ENCODE measurements at places on chromosomes 7 and 10.

DNA sequence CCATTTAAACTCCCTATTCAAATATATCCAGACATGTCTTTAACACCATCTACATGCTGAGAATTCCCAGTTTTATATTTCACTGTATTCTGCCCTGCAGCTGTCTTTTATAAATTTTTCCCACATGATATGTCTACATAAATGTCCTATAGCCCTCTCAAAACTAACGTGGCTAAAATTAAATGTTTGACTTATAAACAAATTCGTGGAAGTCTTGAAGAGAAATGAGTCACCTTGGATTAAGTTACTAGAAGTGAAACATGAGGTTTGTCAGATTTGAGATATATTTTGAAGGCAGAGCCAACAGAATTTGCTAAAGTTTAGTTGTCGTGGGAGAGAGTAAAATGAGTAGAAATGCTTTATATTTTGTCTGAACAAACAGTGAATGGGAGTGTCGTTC lies 386.9 kb upstream of the CNTNAP2 start:
- no peak for DNase-seq

- no peak for DNase-seq
Measured at GRCh38 chr7:144398911-144399310, 4.6 kb downstream of the NOBOX start.

GRCh38 chr7:38796626-38797501 lies 112.1 kb downstream of the VPS41 start:
- peak; percentile 58 for DNase-seq

- DNase-seq = no peak
Measured at GRCh38 chr7:14936554-14936953, 34.0 kb upstream of the DGKB start.

DNA sequence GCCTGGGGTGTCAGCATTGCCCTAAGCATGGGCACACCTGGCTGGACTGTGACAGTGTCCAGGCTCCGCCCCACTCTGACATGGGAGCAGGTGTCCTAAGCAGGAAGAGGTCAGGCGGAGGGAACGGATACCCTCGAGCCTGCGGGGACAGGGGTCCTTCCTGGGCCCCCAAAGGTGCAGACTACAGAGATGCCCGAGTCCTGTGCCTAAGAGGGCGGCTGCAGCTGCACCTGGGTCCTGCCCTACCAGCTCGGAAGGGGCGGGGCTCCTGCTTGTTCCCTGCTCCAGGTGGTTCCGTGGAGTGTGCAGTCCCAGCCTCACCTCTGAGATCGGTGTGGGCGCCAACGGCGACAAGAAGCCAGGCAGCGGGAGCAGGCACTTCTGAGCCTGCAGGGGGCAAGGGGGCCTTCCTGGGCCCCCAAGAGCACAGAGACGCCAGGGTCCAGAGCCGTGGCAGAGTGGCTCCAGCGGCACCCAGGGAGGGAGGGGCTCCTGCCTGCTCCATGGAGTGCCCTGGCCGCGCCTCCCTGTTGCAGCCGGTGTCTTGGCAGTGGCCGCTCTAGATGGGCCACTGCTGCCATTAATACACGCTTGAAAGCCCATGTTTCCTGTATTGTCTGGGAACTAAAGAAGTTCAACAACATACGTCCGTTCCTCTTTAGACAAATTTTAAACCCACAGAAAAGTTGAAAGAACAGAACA lies 64.5 kb upstream of the CACNA2D1 start:
- no peak for DNase-seq

GRCh38 chr7:80940539-80941207 lies 21.8 kb upstream of the SEMA3C start:
- no peak for DNase-seq

DNA sequence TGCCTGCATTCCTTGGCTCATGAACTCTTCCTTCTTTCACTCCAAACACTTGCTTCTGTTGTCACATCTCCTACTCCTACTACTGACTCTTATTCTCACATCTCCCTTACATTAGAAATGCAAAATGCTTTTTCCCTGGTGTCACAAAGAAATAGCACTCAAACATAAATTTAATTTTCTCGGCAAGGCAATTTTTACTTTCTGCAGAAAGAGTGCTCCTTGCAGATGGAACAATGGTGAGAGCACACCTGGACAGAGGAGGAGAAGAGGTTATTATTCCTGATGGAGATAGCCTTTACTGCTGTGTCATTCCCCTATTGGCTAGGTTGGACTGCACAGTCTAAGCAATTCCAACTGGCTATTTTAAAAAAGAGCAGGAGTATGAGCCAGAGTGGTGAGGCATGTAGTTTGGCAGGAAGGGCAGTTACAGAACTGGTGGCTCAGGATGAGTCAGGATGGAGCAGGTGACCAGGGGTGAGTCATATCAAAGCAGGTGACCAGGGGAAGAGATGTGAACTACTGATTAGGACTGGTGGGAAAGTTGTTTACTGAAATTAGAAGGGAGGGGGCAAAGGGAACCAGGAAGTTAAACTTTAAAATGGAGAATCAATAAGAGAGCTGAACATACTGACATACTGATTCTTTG lies 52.9 kb downstream of the CYP2C9 start:
- DNase-seq = peak; percentile 54

- DNase-seq = no peak
Measured at GRCh38 chr7:137943132-137943551, 58.7 kb downstream of the CREB3L2 start.

GRCh38 chr10:68938117-68938516 lies 17.9 kb upstream of the DDX21 start:
- DNase-seq = no peak

DNA sequence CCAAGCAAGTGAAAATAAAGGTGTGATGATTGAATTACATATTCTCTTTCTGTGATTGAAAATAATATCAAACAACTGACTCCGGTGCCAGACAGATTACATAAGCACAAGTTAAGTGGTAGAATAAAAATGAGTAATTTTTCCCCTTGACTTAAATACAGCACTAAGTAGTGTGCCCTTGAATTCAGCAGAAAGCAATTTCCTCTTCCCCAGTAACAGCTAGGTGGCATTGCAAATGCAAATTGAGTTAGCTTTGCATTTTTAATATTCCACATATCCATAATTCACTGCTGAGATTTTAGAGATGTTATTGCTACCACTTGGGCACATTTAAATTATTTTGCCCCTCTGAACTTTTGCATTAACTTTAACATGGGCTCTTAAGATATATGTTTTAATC lies 89.8 kb upstream of the NPVF start:
- DNase-seq = no peak

DNA sequence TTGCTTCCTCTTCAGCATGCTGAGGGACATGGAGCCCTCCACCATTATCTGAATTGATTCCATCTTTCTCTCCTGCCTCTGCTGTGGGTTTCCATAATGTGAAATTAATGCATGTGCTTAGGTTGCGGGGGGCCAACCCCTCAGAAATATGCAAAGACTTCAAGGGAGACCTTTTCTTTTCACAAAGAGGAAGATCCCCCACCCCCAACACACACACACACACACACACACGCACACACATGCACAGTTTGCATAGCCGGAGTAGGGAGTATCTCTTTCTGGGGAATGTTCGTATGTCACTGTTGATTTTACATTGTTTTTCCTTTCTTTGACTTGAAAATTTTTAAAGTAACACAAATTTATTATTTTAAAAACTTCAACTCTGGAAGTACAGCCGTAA lies 193.5 kb downstream of the MGMT start:
- DNase-seq = no peak

GRCh38 chr10:112811741-112812551 lies 138.1 kb upstream of the TCF7L2 start:
- peak; percentile 87 for DNase-seq

DNA sequence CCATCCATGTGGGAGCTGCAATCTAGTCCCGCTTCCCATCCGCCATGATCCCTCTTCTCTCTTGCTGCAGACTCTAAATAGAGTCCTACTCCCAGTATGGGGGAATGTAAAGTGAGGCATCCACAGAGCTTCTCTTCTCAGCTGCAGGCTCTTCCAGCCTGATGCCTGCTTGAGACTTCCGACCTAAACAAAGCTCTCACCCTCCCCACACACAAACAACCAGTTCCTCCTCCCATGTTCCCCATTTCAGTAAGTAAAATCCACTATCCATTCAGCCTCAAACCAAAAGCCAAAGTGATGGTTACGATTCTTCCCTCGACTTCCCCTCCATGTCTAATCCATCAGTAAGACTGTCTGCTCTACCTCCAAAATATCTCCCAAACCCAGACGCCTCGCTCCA lies 108.2 kb upstream of the NFE2L3 start:
- DNase-seq = no peak

DNA sequence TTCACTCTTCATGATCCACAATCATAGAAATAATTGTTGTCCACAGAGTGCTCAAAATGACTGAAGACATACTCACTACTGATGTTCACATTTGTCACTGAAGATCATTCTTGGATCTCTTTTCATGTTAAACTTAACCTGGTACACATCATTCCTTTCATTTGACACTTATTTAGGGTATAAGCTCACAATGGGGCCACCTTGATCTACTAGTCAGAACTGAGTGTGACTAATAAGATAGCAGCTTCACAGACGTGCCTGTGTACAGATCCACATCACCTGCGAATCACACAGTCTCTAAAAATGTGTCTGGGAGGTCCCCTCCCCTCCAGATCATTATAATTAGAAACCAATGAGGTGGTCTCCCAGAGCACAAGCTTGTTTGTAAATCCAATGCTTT lies 21.8 kb downstream of the GAD2 start:
- DNase-seq = no peak

GRCh38 chr10:47353351-47353750 lies 5.2 kb downstream of the RBP3 start:
- DNase-seq = no peak

GRCh38 chr7:2523461-2523936 lies 3.9 kb downstream of the LFNG start:
- DNase-seq = peak; percentile 80

DNA sequence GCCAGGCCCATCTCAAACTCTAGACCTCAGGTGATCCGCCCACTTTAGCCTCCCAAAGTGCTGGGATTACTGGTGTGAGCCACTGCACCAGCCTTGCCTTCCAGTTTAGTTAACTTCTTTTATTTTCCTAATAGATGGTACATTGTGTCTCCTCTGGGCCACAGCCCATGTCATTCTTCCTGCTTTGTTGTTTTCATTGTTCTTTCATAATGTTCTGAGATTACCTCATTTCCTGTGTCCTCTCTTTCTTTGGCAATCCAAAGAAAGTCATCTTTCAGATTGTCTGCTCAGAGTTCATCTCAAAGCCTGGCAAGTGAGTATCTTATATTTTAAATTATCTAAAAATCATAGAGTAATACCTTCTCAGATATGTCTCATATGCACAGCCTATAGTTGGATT lies at the start of gene OLAH:
Gene OLAH (plus strand): TSS at position 270 of the 400 bp plus-strand sequence. CDS start 3,346 bp downstream, outside the sequence.
- DNase-seq = no peak

GRCh38 chr10:83816942-83817341 lies 322.4 kb upstream of the GHITM start:
- no peak for DNase-seq

- DNase-seq = no peak
Measured at GRCh38 chr10:43931308-43931930, 282.7 kb upstream of the ZNF32 start.

DNA sequence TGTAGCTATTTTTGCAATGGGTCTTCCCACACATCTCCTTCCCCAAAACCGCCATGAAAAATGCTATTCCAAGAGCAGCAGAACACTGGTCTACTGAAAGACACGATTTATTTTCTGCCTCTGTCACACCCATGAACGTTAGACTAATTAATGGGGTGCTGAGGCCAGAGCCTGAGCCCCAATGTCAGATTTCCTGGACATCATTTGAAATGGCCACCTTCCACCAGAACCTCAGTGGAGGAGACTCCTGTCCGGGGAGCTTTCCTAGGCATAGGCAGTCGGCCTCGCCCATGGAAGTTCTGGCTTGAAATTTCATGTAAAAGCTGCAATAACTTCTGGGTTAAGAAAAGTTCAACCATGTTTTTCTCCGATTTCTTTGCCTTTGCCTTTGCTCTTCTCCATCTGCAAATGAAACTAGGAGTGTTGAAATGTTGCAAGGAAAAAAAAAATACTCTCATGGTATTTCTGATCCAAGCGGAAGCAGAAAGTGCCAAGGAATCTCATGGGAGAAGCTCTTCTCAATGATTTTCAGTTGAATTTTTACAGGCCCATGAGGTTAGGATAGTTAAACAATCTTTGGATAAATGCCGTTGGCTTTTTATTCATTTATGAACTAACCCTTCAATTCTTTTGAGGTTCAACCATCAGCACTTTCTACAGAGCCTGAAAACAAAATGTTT lies 570.8 kb upstream of the MGMT start:
- no peak for DNase-seq

DNA sequence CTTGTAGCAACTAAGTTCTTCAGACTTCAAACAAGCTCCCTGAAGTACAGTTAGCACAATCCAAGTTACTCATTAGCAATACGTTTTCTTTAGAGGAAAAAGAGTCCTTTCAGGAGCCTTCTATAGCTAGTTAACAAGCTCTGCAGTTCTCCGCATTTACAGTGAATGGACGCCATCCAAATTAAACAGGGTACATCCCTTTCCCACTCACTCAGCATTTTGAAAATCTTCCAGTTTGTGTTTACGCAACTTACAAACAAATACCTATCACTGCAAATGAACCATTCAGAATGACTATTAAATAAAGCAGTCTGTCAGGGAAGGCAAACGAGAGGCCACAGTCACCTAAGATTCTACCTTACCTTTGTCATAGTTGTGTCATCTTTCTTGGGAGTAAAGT lies 84.5 kb downstream of the RNF32 start:
- DNase-seq = no peak

DNA sequence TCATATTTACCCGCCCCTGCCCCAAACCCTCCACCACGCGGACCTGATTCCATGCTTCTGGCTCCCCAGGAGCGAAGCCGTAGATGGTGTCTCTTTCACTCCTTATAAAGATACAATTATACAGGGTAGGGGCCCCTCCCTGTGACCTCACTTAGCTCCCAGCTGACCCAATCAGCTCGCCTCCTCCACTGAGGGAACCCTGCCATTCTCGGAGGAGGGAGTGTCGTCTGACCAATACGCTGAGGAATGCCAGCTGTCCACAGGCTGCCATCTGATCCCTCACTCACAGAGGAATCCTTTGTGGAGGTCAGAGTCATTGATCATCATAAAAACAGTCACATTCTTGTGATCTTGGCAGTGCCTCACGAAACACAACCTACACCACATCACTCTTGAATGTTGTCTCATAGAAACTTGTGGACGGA lies 67.5 kb upstream of the INSIG1 start:
- peak; percentile 99 for DNase-seq

DNA sequence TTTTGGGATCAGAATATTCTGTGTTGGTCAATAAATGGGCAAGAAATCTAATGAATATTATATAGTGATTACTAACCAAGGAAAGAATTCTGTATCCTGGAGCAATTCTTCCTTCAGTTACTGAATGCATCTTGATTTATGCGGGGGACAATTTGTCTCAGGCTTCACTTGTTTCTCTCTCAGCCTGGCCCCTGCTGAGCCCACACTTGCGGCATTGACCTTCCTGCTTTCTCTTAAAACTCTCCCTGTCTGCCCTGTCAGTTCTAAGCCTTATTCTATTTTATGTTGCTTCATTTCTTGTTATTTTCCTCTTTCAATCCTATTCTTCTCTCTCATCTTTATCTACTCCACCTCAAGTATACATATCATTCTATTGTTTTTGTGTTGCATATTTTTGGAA lies 122.1 kb upstream of the TPK1 start:
- no peak for DNase-seq
